Ammon's horn (tissue), 1 donor: ENCODE measurements at places on chromosomes 6 and 20.

- DNase-seq = no peak
These were observed 34.0 kb downstream of the ZC3H12D start for GRCh38 chr6:149450679-149451375.

DNA sequence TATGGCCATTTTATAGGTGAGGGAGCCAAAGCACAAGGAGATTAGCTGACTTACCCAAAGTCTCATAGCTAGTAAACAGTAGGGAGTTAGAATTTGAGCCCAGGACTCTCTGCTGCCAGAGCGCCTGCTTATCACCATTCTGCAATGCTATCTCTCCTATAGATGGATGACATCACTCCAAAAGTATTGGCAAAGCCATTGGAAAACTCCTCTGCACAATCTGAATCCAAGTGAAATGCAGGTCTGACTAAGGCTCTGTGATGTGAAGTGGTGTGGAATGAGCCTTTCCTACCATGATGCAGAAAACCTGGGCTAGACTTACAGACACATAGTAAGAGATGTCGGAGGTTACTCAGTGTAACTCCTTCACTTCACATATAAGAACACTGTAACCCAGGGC, 106.3 kb downstream of the GRM1 start:
- DNase-seq = no peak

GRCh38 chr6:39189915-39190544, 39.2 kb downstream of the KCNK5 start:
- DNase-seq = peak; percentile 66

- DNase-seq = no peak
These were observed 68.5 kb upstream of the ARMH2 start for GRCh38 chr6:24867104-24867703.

DNA sequence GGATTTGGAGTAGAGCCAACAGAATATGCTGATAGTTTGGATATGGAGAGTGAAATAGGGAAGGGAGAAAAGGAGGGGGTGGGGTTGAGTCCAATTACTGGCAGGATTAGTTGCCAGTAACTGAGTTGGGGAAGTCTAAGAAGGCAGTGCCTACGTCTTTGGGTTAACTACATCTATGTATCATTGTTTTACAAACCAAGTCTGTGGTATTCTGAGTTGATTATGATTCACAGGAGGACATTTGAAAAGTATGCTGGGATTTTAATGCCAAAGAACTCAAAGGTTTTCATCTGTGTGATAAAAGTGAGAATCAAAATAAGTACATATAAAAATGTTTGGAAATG, 14.7 kb downstream of the DSE start:
- no peak for DNase-seq

GRCh38 chr6:5995949-5996713, 10.6 kb downstream of the NRN1 start:
- peak; percentile 61 for DNase-seq

DNA sequence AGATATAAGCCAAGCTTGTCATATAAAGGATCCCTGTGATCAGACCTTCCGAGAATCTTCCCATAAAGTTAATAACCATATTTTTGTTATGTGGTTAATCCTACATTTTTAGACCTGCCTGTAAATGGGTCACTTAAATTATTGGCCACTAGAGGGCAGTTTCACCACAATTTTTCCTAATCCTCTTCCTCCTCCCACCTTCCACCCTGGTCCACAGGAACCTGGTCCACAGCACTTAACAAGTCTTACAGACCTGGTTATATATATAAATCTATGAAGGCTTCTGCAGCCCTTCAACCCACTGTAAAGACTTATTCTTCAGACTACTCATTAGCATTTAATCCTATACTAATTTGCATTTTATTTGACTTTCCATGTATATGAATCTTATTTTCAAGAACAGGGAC, 28.3 kb downstream of the MRS2 start:
- peak; percentile 35 for DNase-seq

- DNase-seq = no peak
These were observed 93.6 kb upstream of the BHLHE23 start for GRCh38 chr20:63100174-63100925.

DNA sequence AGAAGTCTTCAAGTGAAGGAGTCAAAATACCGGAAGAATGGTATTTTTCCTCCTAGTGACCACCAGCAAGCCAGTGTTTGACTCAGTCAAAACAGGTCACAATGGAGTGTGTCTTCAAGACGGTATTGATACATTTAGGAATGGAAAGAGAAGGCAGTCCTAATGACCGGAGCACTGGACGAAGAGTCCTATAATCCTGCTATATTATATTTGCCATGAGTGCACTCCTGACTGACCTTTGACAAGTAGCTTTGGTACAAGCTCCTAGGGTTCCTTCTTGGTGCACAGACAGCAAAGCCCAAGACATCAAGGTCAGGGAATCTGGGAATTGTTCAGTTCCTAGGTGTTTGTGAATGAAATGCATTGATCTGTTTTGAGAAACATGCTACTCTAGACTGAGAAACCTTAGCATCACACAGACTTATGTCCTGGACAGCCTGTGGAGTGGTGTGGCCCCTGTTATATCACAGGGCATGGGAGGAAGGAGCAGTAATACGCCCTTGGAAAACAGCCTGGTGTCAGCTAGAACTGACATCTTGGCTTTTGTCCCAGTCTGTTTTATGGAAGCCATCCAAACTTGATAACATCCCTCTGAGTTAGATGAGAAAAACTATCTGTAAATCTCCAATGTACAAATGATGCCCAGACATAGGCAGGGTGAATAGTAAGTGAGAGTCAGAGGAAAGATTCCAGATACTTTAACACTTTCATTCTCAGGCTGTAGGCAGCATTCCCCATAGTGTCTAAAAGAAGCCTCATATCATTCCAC, 18.5 kb downstream of the NOX3 start:
- DNase-seq = peak; percentile 13

GRCh38 chr20:24590178-24590982, 121.0 kb downstream of the SYNDIG1 start:
- DNase-seq = no peak

GRCh38 chr6:14089224-14089623, 28.3 kb upstream of the CD83 start:
- no peak for DNase-seq

GRCh38 chr6:30935018-30935417, 3.0 kb upstream of the SFTA2 start:
- DNase-seq = no peak

- no peak for DNase-seq
These were observed 19.5 kb downstream of the NCOA3 start for GRCh38 chr20:47521059-47521808.

DNA sequence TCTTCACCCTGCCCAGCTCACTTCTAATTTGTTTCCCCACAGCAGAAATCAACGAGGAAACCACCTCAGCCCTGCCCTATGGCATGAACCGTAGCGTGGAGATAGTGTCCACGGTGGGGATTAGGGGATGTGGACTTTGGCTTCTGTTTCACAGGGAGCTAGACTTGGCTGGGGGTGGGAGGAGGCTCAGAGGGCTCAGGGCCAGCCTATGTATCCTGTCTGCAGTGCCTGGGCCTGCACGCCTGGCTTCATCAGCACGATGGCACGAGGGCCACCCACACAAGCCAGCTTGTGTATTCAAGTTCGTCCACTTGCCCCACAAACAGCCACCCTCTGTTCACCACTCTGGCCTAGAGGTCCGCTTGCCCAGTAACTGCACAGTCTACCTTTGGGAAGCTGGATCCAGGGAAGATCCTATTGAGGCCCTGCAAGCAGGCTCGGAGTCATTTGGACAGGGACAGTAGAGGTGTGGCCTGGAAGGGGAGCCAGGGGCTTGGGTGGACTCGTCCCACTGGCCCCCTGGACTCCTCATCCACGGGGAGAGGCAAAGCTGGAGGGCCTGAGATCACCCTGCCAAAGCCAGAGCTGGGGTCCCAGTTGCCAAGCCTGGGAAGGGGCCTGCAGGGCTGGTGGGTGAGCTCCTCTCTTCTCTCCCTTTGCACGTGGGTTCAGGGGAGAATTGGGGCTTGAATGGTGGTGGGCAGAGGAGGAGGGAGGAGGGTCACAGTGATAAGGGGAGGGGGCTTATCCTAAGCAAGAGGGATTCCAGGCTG, 38.0 kb upstream of the FAM83D start:
- peak; percentile 87 for DNase-seq

GRCh38 chr6:54899986-54900385, 53.4 kb downstream of the FAM83B start:
- no peak for DNase-seq

GRCh38 chr20:43893930-43894329, 20.7 kb upstream of the TOX2 start:
- no peak for DNase-seq

- DNase-seq = no peak
These were observed 194.1 kb downstream of the SYNDIG1 start for GRCh38 chr20:24663496-24663895.

DNA sequence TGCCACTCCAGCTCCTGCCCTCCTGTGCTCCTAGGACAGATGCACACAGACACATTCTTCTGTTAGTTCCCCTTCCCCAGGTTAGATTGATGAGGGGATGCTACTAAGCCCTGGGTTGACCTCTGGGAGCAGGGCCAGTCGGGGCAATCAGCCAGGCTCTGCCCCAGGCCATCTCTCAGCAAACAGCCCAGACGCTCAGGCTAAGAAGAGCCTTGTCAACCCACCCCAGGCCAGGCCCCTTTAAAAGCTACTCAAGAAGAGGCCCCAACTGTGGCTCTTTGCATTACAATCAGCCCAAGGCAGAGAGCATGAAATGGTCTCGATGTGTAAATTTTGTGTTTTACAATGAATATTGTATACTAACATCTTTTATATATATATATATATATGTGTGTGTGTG, 107.4 kb downstream of the TFAP2A start:
- DNase-seq = no peak

GRCh38 chr6:42805297-42805861, 23.5 kb downstream of the BICRAL start:
- DNase-seq = no peak

DNA sequence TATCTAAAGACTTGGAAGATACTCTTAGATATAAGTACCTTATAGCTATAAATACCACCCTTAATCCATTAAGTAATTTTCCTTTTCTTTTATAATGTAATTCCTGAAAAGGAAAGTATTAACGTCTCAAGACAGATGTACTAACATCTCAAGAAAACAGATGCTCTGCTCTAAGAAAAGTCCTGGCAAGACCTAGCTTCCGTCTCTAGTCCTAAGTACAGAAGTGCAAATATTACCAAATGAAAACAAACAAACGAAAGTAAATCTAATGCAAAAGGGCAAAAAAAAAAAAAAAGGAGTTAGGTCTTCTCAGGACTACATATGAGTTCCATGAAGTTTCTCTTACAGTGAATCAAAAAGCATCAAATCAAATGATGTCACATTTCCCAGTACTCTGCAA, 106.8 kb upstream of the PDE10A start:
- DNase-seq = no peak
